ENCODE measurements at places on chromosomes 3 and 15.

DNA sequence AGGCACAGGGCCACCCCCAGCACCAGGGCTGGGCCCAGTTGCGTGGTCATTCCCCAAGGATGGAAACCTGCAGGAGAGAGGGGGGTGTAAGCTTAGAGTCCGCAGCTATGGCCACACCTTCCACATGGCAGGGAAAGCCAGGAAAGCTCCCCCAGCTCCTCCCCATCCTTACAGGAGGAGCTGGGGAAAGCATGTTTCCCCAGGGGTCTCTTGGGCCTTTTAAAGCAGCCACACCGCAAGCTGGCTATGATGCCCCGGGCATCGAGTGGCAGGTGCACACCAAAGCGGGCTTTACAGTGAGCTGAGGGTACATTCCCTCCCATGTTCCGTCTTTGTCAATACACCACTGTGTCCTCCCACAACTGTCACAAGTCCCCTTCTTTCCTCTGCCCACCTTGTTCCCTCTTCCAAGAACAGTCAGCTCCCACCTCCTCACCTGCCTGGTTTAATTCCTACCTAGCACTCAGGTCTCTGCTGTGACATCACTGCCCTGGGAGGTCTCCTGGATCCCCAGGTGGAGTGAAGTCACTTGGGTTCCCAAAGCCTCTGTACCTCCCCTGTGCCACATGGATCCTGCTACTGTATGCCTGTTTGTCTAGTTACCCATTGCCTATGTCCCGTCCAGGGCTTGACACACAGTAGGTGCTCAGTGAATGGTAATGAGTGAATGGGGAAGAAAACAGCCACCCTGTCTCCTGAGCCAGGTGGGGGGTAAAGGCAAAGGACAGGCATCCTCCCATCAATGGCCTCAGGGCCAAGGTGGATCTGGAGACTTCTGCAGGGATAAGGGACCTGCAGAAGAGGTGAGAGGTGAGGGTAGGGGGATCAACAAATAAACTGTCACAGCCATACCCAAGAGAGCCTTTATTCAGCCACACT, 3.4 kb downstream of the HYAL3 start:
- DNase-seq, result no peak

DNA sequence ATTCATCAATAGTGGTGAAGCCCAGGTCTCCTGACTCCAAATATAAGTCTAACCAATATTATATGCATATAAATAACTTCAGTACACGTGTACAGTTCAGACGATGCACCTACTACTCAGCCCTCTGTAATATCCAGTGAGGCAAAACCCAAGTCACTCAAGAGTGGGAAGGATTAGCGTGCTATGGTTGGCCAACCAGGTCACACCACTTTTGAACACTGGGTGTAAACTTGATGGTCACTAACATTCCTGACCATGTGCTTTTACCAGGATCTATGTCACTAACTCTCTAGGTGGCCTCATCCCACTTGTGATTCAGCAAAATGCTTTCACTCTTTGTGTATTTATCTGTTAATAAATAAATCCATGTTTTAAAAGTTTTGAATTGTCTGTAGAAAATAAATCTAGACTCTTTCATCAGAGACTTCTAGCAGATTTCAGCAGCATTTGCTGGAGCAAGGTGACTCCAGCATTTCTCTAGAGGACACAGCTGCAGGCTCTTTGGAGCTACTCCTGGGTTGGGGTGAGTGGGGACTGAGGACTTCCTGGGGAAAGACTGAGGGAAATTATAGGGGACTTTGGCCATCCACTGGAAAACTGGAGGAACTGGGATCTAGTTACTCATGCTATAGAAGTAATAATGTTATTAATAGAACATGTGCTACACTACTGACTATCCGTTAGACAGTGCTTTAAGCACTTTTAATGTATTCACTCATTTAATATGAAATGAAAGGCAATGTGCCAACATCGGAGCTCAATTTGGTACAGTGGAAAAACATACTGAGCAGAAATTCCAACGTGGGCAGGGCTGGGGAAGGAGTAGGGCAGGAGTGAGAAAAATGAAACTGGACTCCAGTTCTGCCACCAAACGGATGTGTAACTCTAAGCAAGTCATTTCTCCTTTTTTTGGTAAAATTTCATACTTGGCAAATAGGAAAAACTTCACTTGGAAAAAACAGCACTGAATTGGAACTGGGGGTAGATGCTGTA, 97.9 kb downstream of the RORA start:
- no peak for DNase-seq

GRCh38 chr3:197736010-197736490, 654 bp downstream of the RUBCN start:
- no peak for DNase-seq

DNA sequence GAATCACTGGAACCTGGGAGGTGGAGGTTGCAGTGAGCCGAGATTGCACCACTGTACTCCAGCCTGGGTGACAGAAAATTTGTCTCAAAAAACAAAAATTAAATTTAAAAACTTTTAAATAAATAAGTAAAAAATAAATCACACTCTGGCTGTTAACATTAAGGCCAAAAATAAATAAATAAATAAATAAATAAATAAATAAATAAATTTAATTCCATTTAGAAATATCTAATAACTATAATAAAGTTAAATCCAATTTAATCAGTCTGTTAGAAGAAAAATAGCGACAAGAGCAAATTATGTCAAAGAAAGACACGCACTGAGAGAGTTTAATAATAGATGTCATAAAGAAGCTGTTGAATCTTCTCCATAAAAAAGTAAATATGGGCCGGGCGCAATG, 13.4 kb downstream of the MAP4 start:
- DNase-seq, result no peak

DNA sequence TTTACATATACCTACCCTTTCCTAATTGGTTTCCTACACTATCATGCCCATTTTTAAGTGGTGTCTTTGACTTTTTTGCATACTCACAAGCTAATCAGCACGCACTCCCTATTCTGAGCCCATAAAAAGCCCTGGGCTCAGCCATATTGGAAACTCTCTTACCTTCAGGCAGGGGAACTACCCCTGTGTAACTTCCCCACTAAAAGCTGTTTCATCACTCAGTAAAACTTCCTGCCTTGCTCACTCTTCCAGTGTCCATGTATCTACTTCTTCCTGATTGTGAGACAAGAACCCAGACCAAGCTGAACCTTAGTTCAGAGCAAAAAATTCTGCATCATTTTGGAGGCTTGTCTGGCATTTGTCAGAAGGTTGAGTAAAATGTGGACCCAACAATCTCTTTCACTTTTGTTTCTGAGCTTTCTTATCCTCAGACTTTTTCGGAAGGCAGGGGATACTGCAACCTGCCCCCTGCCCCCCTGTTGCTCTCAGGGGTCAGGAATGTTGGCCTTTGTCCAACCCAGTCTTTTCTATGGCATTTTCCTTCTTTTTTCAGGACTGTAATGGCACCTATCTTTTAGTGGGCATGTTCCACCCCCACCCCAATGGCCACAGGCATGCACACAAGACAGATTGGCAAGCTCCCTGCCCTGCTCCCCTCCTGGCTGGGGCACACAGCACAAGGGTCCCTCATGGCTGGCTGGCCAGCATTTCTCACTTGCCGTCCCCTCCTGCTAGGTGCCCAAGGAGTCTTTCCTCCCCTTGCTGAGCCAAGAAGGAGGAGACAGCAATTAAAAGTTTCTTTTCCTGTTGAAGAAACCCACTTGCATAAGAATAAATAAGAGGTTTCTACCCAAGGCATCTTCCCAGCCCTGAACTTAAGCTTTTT, 26.3 kb upstream of the TMEM45A start:
- no peak for DNase-seq

GRCh38 chr15:99125061-99125891, 20.4 kb downstream of the SYNM start:
- no peak for DNase-seq

DNA sequence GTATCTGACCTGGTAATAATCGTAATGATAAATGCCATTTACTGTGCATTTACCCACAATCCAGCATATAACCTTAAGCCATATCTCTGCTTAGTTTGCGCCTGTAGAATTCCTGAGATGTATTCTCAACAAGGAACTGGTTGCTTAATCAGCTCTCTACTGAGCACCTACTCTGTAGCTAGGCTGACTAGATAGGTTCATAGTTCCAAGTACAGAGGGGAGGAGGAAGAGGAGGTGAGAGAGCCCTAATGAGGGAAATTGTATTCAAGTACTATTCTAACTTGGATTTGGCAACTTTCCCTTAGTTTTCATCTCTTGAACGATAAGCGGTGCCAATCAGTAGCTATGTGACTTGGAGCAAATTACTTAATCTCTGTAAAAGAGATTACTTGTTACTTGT, 5.6 kb upstream of the AKAP13 start:
- no peak for DNase-seq
